Erythroblast (primary cell): ENCODE measurements at places on chromosomes 4 and X.

GRCh38 chrX:136752796-136753195 lies 27.9 kb downstream of the ARHGEF6 start:
- DNase-seq: no peak

GRCh38 chr4:37864786-37865185 lies 26.1 kb upstream of the TBC1D1 start:
- no peak for DNase-seq

DNA sequence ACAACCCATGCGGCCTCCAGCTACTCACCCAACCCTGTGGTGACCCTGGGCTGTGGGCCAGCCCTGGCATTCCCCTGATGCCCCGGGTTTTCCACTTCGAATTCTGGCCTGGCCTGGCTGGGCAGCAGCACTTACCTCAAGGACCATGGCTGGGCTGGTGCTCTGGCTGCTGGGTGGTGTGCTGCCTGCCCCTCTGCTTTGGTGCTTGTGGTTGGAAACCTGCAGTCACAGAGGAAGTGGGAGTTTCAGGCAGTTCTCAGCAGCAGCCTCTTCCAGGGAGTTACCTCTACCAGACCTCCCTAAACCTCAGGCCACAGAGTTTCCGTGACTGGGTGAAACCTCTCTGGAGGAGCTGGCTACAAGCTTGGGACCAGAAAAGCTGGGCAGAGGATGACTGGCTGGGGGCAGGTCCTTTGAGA lies at the start of gene CXCR3:
CXCR3 (minus strand) TSS at position 209 of the 419 bp plus-strand sequence; CDS start at position 147, 62 bp downstream.
- DNase-seq: no peak

DNA sequence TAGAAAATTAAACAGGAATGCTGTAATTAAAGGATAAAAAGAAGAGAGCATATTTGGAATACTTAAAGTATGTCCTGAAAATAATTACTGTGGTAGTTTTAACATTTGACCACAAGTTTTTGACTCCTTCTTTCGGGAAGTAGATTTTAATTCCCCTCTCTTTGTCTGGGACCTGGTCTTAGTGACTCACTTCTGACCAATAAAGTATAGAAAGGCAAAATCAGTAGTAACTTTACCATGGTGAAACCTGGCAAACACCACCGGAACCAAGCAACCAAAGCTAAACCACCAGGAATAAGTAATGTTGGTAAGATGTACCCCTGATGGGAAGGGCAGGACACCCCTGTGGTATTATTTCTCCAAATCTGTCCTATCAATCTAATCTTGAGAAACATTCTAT lies 314.8 kb downstream of the PDHA2 start:
- DNase-seq: no peak

- DNase-seq: no peak
Measured at GRCh38 chr4:110442309-110442708, 33.6 kb upstream of the ENPEP start.

- DNase-seq: no peak
Measured at GRCh38 chr4:188783175-188783574, 643.9 kb downstream of the TRIML1 start.

- no peak for DNase-seq
Measured at GRCh38 chrX:42934020-42934726, 156.2 kb upstream of the PPP1R2C start.

GRCh38 chrX:44903107-44903506 lies 30.1 kb downstream of the KDM6A start:
- peak; percentile 22 for DNase-seq

DNA sequence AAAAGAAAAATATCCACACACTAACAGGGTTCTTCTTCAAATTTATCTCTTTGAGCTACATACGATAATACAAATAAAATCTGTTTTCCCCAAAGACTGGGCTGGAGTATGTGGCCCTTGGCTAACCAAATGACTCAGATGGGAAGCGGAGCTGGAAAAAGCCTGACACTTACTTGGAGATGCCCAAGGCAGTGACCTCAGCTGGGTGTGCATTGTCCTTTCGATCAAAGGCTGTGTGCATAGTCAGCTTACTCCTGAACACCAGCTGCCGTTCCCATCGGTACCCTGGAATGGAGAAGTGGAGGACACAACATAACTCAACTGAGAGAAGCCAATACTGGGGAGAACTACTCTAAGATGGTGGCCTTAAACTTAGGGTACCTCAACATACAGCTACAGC lies 95.1 kb downstream of the CDS1 start:
- no peak for DNase-seq

DNA sequence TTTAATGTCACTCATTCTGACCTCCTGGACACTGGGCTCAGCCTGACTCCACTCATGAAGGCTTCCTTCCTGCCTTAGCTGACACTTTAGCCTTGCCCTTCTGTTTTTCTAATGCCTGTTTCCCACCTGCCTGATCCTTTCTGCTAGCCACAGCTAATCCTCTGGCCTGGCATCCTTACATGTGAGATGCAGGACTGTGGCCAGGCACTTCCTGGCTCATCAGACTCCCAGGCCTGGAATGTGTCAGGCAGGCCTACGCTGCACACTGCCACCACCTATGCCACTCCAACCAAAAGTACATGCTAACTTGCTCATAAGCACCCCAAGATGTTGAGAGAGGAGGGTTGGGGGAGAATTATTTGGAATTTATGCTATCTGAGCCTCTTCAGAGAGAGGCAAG lies 138.8 kb upstream of the NALF2 start:
- DNase-seq: no peak

- no peak for DNase-seq
Measured at GRCh38 chr4:2247128-2248043, 5.5 kb upstream of the HAUS3 start.

- no peak for DNase-seq
Measured at GRCh38 chrX:135389717-135390116, 32.0 kb upstream of the SMIM10L2A start.

GRCh38 chrX:34126011-34126410 lies 6.1 kb downstream of the FAM47A start:
- DNase-seq: no peak
